ENCODE measurements at places on chromosomes 7 and 10.

- DNase-seq = no peak
Measured at GRCh38 chr7:69603937-69604494, 5.7 kb downstream of the AUTS2 start.

DNA sequence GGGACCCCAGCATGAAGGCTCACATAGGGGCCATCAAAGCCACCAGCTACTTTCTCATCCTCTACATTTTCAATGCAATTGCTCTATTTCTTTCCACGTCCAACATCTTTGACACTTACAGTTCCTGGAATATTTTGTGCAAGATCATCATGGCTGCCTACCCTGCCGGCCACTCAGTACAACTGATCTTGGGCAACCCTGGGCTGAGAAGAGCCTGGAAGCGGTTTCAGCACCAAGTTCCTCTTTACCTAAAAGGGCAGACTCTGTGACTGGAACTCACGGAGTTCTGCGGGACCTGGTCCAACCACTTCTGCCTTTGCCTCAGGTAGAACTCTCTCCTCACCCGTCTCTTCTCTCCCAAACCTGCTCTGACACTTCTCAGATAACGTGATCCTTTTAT lies 945 bp downstream of the TAS2R40 start:
- DNase-seq = no peak

DNA sequence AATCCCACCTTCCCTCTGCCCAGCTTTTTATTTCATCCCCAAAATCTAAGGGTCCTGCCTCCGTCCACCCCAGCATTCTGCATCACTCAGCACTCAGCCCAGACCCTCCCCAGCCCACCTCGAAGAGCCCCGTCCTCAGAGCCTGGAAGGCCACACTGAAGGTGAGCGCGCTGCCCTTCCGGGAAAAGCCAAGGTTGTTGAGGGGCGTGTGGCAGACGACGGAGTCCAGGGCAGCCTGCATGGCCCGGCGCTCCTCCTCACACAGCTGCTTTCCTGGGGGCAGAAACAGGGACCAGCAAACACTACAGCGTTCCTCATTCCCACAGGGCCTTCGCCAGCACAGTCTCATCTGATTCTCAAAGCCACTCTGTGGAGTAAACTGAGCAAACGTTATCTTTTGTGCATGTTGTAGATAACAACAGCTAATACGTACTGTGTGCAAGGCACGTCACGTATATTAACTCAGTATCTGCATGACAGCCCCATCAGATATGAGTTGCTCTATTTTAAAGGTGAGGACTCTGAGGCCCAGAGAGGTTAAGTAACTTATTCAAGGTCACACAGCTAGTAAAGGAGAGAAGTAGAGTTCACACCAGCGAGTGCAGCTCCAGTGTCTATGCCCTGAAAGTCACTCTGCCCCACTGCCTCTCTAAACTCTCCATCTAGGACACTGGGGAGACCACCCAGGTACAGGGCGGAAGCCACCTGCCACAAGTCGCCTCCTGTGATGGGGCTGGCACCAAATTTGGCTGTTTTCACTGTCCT lies 2.8 kb downstream of the TRAPPC14 start:
- no peak for DNase-seq

GRCh38 chr7:131722371-131722770 lies 165.9 kb upstream of the PODXL start:
- DNase-seq = no peak

GRCh38 chr7:78176171-78176570 lies 377.6 kb downstream of the PHTF2 start:
- DNase-seq = no peak

GRCh38 chr7:98281757-98282606 lies 496 bp downstream of the BRI3 start:
- DNase-seq = no peak

DNA sequence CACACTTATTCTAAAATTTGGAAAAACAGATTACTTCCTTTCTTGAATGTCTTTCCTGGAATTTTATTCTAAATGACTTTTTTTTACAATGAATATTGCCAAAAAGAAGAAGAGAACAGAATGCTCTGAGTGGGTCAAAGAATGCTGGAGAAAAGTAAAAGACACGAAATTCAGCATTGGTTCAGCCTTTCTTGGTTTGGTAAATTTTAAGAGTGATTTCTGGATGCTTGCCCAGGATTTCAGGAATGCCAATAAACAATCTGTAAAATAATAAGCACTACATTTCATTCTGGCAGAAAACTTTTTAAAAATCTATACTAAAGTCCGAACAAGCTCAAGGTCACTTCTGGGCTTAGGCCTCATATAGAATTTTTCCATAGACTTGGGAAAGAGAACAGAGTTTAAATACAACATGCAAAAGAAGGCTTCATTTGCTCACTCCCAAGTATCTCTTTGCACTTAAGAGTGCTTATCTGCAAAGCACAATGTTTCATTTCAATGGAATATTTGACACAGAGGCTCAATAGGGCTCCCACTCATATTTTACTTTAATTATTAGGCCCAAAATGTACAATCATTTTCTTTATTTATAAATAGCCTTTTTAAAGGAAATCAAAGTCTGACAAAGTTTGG lies 359.5 kb upstream of the ANKRD30A start:
- DNase-seq = no peak

- no peak for DNase-seq
Measured at GRCh38 chr7:76262683-76263402, 39.6 kb upstream of the HSPB1 start.

DNA sequence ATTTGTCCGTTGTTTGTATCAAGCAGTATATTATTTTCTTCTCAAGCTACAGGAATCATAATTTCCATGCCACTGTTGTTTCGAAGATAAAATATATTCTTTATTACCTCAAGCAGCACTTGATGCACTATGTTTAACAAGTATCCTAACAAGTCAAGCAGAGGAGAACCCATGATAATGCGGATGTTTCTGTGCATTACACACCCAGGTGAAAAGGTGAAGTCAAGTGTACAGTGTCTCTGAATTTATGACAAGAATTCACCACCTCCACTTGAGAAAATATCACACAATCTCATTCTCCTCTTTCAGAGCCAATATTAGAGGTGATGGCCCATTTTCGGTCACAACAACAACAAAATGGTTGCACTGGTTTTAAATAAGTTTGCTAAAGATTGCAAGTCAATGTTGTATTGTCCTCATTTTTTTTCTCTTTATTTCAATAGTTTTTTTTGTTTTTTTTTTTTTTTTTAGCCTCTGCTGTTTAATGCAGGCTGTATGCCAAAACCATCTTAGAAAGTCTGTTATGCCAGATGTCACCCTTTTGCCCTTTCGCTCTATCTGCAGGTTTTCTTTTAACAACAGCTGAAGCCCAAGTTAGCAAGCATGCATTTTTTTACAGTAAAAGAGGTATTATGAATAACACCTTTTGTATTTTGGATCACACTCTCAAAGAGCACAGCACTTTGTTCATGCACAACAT lies 568.7 kb upstream of the LRRN3 start:
- DNase-seq = no peak

DNA sequence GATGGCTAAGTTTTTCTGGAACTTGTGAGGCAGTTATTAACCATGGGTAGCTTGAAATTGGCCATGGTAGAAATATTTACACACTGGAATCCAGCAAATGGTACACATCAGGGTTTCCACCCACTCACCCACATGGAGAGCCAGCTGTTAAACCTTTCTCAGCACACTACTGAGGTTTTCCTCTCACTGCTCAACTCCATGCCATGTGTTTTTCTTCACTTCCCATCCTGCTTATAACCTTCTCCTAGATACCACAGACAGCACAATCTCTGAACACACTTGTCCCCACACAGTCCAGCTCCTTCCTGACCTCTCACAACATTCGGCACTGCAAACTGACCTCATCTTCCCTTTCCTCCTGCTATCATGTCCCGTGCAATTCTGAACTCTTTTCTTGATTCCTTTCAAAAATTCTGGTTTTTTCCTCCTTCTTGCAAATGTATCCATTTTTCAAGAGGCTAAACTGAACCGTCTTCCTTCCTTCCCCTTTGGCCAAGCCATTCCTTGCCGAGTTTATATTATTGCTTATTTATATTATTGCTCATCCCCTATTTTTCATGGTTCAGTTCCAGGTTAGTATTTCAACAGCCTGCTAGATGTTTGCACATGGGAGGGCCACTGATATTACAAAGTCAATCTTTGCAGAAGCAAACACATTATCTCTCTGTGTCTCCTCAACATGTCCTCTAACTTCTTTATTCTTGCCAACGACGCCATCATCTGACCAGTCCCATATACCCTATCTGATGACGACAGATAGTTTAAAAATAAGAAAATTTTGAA lies 606.4 kb downstream of the SORCS1 start:
- no peak for DNase-seq

DNA sequence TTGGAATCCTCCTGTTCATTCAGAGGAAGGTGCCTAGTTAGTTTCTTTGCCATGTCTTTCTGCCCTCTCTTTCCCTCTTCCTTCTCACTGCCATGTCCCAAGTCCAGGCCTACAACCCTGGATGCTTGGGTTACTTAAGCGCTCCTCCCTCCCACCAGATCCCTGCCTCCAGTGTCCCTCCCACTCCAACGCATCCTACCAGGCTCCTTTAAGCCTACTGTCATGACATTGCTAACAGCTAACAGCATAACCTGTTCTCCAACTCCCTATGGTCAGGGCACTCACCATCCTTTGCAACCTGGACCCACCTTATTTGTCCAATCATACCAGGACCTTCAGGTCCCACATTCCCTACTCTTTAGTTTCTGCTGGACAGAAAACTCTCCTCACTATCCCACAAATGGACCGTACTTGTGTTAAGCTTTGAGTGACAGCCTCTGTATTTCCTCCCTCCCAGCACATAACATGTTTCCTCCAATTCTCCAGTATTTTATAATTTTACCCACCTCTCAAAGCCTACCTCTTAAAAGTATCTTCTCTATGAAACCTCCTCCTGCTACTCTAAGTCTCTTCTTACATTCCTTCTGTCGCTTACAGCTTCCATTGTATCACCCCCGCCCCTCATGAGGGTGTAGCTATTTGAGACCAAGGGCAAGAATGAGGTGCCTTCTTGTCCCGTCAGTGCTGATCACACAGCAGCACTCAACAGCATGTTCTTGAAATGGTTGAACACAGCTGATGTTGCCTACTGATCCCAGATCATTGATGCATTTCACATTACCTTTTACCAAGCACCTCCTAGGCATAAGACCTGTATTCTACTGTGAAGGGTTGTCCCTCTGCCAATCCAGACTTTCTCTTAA lies 1.7 kb downstream of the BLNK start:
- no peak for DNase-seq

All from ascending aorta (tissue), 2 donors.